Adrenal gland (tissue), 19 donors: ENCODE measurements at places on chromosomes 2 and 18.
A peak's percentile ranks its signal among the peaks of the same experiment; 100 is the strongest.

- peak; percentile 87 for DNase-seq
Measured at GRCh38 chr2:176454893-176455815, 185.9 kb downstream of the MTX2 start.

DNA sequence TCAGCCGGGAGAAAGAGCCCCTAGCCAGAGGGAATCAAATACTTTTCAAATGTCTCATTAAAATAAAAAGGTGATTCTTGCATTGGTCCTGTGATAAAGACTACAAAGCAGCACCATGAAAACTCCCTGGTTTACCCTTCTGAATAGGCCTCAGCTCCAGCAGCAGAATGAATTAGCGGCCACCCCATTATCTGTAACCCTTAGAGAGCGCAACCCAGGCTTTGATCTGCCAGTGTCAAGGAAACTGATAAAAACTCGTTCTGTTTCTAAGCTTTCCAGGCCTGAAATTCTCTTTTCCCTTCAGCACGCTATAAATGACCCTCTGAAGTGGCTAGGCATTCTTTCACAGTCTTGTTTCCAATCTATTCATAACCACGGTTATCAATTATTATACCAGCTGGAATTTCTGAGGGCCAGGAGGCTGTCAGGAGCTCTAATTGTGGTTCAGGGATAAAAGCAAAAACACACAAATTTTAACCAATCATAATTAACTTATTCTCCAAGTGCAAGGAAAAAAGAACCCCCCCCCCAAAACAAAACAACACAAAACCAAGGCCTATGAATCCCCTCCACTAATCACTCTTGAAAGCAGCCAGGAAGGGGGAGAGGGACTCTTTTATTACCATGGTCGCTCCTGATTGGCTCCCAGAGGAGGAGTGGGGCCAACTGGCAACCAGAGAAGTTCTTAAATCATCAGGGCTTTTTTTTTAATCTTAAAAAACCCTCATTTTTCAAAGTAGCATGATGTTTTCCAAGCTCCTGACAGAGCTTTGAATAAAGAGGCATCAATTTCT, 258.9 kb downstream of the CYRIA start:
- no peak for DNase-seq

DNA sequence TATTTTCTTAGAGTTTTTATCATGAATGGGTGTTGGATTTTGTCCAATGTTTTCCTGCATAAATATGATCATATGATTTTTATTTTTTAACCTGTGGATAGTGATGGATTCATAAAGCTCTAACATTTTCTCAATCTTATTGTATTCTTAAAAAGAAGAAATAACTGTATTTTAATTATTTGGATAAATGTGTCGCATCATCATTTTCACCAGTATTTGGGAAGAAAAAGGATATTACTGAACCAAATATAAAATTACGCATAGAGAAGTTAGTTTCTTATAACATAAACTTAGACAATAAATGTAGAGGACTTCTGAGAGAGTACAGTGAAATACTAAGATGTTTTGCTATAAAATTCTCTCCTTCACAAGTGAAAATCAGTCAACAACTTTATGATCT, 126.0 kb upstream of the CHST9 start:
- DNase-seq, result no peak

GRCh38 chr2:6352247-6352646, 513.5 kb downstream of the CMPK2 start:
- DNase-seq, result no peak

- DNase-seq, result peak; percentile 87
Measured at GRCh38 chr2:187994464-187995331, 297.0 kb upstream of the GULP1 start.

- DNase-seq, result no peak
Measured at GRCh38 chr2:16860627-16861026, 195.0 kb upstream of the CYRIA start.

DNA sequence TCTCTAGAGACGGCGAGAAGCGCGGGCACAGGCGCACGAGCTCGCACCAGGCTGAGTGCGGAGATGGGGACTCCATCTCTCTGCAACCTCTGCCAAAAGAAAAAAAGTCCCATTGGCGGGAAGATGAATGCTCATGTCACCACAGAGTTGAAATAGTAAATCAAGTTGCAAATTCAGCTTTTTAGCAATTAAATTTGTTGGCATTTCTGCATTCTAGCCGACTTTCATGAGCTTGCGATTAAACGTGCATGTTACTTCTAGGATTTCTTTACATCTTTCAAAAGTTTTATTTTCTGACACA, 588 bp downstream of the CHAC2 start:
- no peak for DNase-seq
